SJSA1 (cell line): ENCODE measurements at places on chromosomes 12 and 14. TPM values are rescaled to one million over a fixed set of nuclear protein-coding genes. Genes with fewer than 3 reads are reported as not detected.

Gene MAP3K9
- 0.22 and 0.68 TPM in 2 replicates for total RNA-seq

Gene HCAR1
- not detected in 2 replicates for total RNA-seq

- no peaks in the 10 kb centered on the region for H3K27me3 ChIP-seq
- peaks cover 5% of the 10 kb centered on the region; the same call in 1 of the 2 replicates for H3K36me3 ChIP-seq
- DNase-seq: no peak
- no peak overlapping the region for H3K27ac ChIP-seq
- H3K4me1 ChIP-seq: peaks cover 56% of the 10 kb centered on the region
Observed at GRCh38 chr14:22518073-22518472, 71.0 kb downstream of the DAD1 start.

GRCh38 chr12:119666226-119666795 is 1.6 kb upstream of the PRKAB1 start:
- peaks cover 16% of the 10 kb centered on the region for H3K36me3 ChIP-seq
- no peak overlapping the region for H3K4me3 ChIP-seq
- no peak overlapping the region for H3K27ac ChIP-seq
- H3K4me1 ChIP-seq: peaks cover 4% of the 10 kb centered on the region; the same call in 1 of the 2 replicates
- H3K27me3 ChIP-seq: no peaks in the 10 kb centered on the region; the same call in 1 of the 2 replicates
- no peak for DNase-seq

DNA sequence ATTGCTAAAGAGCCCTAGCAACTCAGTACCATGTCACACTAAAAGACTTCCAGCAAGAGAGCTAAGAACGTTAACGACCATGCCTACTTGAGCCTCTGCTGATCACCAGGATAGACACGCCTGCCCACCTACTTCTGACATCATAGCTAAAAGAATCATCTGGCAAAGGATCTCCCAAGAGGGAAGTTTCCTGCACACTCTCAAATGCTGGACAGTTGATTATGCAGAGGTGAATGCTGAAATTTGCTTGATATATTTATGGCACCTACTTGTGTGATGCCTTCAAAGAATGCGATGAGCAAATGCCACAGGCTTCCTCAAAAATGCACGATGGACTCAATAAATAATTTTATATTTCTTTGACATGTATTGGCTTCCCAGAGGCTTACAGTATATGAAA is 113.6 kb downstream of the GALC start:
- H3K4me3 ChIP-seq: no peak overlapping the region
- no peaks in the 10 kb centered on the region for H3K4me1 ChIP-seq
- no peak overlapping the region for H3K27ac ChIP-seq
